Brain (organoid and tissue), 16 donors: ENCODE measurements at places on chromosomes 1 and 21. TPM values are rescaled to one million over a fixed set of nuclear protein-coding genes. Genes with fewer than 3 reads are reported as not detected.

- DNase-seq: no peak
Observed at GRCh38 chr1:84286071-84286470, 15.4 kb upstream of the SAMD13 start.

DNA sequence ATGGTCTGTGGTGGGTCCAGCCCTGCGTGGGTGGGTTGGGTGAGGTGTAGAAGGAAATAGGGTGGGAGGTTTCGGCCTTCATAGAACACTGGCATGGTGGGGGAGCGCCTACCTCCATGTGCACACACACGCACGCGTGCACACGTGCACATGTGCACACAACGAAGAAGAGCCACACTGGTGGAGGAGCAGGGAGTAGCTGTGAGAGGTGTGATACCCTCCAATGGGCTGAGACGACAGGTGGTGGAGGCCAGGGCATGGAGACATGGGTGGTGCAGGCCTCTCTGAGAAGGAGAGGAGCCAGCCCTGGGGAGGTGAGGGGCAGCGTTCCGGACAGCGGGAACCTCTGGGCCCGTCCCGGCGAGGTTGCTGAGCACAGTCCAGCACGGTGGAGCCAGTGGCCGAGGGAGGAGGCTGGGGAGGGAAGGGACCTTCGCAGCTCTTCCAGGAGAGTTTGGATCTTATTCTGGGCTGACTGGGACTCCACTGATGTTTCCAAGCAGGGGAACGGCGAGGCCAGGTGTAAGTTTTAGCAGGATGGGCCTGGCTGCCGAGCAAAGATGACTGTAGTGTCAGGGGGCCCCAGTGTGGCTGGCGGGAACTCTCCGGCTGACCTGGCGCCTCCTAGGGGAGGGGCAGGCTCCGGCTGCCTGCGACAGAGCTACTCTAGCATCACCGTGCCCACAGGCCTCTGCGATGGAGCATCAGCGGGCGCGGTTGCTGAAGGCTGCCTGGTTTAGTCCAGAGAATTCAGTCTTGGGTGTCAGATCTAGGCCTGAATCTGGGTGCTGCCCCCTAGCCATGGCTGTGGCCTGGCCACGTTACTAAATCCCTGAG lies 107.2 kb downstream of the ARHGEF10L start:
- no peak for DNase-seq

GRCh38 chr1:109091078-109091838 lies 694 bp downstream of the TMEM167B start:
- DNase-seq: no peak

- DNase-seq: peak; percentile 70
Observed at GRCh38 chr21:31418377-31419001, 74.4 kb upstream of the TIAM1 start.

GRCh38 chr1:227793079-227793947 lies 22.2 kb upstream of the PRSS38 start:
- no peak for DNase-seq

GRCh38 chr1:230228236-230228897 lies 161.3 kb downstream of the GALNT2 start:
- no peak for DNase-seq

- DNase-seq: no peak
Observed at GRCh38 chr1:199460933-199461332, 566.6 kb upstream of the NR5A2 start.

DNA sequence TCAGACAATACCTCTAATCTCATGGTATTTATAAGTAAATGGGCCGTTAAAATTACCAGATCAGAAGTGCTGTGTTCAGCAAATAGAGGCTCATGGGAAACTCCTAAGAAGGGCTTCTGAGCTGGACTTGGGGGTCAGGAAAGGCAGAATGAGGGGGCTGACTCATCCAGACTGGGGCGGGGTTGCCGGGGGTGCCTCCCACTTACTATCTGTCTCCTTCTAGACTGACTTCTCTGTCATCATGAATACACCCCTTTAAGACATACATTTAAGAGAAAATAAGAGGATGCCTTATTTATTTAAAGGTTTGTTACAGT lies 96.0 kb upstream of the ERRFI1 start:
- no peak for DNase-seq

Gene DNAJC28
- 0.85 TPM for polyA plus RNA-seq

Gene IQCC
- 8.3 TPM for polyA plus RNA-seq

Gene SCMH1
- 37.7 TPM for polyA plus RNA-seq

Gene INTS11
- polyA plus RNA-seq: 97.8 TPM
